ENCODE measurements at places on chromosomes 6 and 20. TPM values are rescaled to one million over a fixed set of nuclear protein-coding genes. Genes with fewer than 3 reads are reported as not detected.

BHLHE23 gene
- total RNA-seq: not detected

AHCY gene
- 152 TPM for total RNA-seq

FILIP1 gene
- not detected for total RNA-seq

- DNase-seq: no peak
Observed at GRCh38 chr20:14219801-14220461, 117.5 kb downstream of the FLRT3 start.

- DNase-seq: no peak
Observed at GRCh38 chr6:498795-499231, 107.3 kb downstream of the IRF4 start.

GGTLC1 gene
- total RNA-seq: not detected

ALDH5A1 gene
- total RNA-seq: 0.71 TPM

GRCh38 chr6:15909290-15910070 lies 219.4 kb upstream of the MYLIP start:
- no peak for DNase-seq

DEK gene
- 113 TPM for total RNA-seq

ECT2L gene
- total RNA-seq: not detected

DNA sequence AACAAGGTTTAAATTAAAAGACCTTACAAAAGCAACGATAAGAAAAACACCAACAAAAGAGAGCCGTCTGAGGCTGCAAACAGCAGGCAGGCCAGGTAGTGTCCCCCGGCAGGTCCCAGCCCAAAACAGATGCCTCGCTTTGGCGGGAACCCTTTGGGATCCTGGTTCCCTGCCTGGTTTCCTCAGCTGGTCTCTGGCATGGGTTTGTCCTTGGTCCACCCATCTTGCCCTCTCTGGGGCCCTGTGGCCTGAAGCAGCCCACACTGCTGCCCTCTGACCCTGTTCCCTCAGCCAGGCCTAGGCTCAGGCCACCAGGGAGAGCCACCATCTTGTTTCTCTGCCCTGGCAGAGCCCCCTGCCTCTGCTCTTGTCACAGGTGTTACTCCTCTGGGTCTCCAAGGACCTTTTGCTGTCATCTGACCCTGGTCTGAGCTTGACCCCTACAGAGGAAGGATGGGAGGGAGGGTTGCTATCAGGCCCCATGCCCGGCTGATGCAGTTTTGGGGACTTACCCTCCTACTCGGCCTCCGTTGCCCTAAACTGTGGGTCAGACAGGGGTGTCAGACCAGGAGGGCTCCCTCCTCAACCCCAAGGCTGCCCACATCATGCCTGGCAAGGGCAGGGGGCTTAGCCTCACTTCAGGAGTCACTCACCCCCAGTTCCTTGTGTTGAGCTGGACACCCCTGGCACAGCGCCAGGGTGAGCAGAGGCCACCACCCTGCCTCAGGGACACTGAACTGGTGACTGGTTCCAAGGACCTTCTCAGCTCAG lies 30.6 kb upstream of the GRM4 start:
- DNase-seq: no peak

DNA sequence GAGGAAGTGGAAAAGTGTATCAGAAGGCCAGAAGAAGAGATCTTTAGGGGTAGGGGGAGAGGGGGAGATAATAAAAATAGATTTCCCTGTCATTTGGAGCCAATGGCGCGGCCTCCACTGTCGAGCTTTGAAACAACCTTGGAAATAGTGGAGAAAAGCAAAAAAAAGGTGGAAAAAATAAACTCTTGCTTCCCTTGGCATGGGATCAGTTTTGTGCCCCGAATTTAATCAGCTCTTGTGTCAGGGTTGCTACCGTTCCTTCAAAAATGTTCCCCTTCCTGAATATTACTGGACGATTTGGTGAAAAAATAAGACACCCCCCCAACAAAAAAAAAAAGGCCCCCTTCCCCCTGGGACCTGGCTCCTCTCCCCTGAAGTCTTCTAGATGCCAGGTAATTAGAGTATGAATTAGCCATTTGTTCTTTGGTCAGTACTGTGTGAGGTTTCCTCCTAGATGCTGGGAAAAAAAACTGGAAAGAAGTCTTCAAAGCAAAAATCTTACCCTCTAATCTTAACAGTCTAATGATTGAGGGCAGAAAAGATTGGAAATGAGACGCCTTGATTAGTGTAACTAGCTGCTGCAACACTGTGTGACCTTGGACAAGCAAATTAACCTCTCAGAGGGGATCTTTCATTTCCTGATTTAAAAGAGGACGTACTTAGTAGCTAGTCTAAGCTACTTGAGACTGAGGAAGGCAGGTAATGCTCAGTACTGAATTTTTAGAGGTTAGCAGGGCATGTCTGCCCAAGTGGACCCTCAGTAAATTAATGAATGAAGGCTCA lies 872 bp upstream of the RBM39 start:
- no peak for DNase-seq

DNA sequence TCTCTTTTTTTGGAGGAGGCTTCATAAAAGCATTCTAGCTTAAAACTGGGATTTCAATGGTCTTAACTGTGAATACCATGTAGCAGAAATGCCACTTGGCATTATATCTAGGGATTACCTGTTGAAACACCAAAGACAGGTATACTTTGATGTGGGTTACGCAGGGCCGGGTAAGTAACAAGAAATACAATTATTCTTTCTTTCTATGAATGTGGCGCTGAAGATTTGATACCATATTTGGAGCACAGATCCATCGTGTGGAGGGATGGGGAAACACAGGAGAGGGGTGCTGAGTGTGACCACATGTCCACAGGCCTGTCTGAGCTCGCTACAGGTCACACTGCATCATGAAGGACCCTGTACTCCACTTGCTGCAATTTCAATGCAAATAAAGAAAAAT lies 257.8 kb downstream of the GMPR start:
- no peak for DNase-seq

TSBP1 gene
- total RNA-seq: not detected

DNAH8 gene
- total RNA-seq: not detected

GRCh38 chr6:1621070-1621701 lies 11.5 kb downstream of the FOXC1 start:
- DNase-seq: no peak

GRCh38 chr6:35596448-35597442 lies 84.0 kb upstream of the TULP1 start:
- peak; percentile 75 for DNase-seq

ID1 gene
- total RNA-seq: 373 TPM

TP53TG5 gene
- total RNA-seq: not detected

SLC22A1 gene
- 0.21 TPM for total RNA-seq

DNA sequence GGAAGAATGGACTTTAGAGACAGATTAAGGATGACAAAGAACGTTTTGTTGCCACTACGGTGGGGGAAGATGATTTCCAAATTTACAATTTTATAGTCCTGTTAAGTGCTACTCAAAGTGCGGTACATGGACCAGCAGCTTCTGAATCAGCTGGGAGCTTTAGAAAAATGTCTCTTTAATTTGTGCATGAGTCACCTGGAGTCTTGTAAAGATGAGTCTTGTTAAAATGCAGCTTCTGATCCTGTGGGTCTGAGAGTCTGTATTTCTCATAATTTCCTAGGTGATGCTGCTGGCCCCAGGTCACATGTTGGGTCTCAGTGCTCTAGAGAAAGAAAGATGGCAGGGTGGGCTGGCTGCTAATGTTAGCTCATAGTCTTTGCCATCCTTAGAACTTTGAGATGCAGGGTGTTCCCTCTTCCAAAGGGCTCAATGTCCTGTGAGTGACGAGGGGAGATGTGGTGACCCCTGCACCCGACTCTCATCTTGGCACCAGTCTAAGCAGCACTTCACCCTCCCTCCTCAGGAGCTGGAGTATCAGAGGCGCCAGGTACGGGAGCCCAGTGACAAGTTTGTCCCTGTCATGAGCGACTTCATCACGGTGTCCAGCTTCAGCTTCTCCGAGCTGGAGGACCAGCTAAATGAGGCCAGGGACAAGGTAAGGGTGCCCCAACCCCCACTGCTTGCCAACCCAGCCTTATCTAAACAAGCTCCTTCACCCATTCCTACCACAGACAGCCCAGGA lies 34.5 kb downstream of the MOCS1 start:
- peak; percentile 37 for DNase-seq

FAM162B gene
- total RNA-seq: 6.7 TPM

CLPSL2 gene
- not detected for total RNA-seq

All from HFFc6 (cell line).